ENCODE measurements at places on chromosomes 7 and 10.

- DNase-seq, result no peak
- no peak overlapping the region for H3K4me3 ChIP-seq
- no peaks in the 10 kb centered on the region for H3K27me3 ChIP-seq
- peaks cover 21% of the 10 kb centered on the region for H3K4me1 ChIP-seq
Observed at GRCh38 chr7:125423458-125424155, 494.0 kb upstream of the POT1 start.

GRCh38 chr10:117418121-117418520 lies 42.9 kb upstream of the PDZD8 start:
- no peaks in the 10 kb centered on the region for H3K36me3 ChIP-seq
- no peak for DNase-seq
- no peak overlapping the region for H3K4me3 ChIP-seq
- H3K27ac ChIP-seq, result no peak overlapping the region

DNA sequence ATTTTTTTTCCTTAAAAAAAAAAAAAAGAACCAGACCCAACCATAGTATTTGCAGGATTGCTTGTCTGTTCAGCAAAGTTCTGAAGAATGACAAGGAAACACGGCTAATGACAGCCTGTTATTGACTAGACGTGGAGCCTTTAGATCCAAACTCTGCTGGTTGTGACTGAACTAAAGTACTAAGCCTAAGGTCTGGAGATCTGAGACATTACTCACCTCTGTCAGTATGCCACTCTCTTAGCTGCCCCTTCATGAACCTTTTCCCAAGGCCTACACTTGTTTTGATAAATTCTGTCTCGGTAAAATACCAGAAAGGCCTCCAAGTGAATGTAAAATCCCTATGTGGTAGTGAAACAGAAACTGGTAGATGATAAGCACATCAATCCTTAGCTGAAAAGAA lies 101.0 kb downstream of the CABCOCO1 start:
- H3K27me3 ChIP-seq, result no peaks in the 10 kb centered on the region
- peaks cover 10% of the 10 kb centered on the region for H3K4me1 ChIP-seq
- H3K36me3 ChIP-seq, result no peaks in the 10 kb centered on the region
- no peak overlapping the region for H3K27ac ChIP-seq
- no peak overlapping the region for H3K4me3 ChIP-seq

DNA sequence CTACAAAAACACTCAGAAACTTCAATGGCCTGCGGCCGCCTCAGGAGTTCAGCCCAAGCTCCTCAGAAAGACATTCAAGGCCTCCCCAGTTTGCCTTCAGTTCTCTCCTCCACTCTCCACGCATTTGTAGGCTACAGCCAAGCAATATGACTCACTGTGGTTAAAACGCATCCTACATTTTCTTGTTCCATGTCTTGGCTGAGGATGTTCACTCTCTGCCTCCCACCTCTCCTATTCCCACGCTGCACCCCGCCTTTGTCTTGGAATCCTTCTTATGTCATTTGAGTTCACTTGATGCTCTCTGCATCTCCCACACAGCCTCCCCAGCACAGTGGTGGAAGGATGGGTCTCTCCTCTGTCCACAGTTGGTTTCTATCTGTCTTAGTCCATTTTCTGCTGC lies 184.8 kb downstream of the NPSR1 start:
- no peaks in the 10 kb centered on the region for H3K4me1 ChIP-seq
- H3K4me3 ChIP-seq, result no peak overlapping the region
- no peaks in the 10 kb centered on the region for H3K36me3 ChIP-seq
- H3K27ac ChIP-seq, result no peak overlapping the region

- H3K27ac ChIP-seq, result no peak overlapping the region
- no peaks in the 10 kb centered on the region for H3K36me3 ChIP-seq
- H3K27me3 ChIP-seq, result no peaks in the 10 kb centered on the region
- H3K4me3 ChIP-seq, result no peak overlapping the region
Observed at GRCh38 chr10:112332509-112333228, 41.2 kb upstream of the ACSL5 start.

DNA sequence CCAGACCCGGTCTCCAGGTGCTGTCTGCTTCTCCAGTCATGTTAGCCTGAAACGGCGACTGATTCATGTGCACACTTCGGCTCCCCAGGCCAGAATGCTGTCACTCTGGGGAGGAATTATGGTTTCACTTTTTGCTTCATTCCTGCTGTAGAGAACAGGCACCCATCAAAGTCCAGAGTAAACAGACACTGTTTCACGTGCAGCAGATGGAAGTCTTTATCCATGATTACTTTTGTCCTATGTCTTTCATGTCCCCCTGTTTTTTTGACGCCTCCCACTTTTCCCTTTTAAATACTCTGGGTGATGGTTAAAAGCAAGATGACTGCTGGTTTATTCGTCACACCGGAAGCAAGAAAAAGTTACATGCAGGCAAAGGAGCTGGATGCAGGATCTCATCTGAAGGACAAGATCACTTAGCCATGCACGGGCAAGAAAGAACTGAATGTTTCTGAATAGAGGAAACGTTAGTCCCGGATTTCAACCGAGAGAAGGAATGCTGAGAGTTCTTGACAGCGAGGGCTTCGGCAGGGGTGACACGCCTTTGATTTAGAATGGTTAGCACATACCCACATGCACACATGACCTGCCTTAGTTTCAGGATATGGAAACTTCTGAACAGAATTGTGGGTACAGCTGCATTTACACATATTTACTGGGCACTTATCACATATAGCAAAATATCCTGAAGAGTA lies 250.0 kb upstream of the KLF6 start:
- H3K36me3 ChIP-seq, result no peaks in the 10 kb centered on the region
- no peaks in the 10 kb centered on the region for H3K27me3 ChIP-seq
- no peaks in the 10 kb centered on the region for H3K4me1 ChIP-seq
- DNase-seq, result no peak
- H3K27ac ChIP-seq, result no peak overlapping the region

GRCh38 chr7:101302641-101303101 lies 18.9 kb downstream of the IFT22 start:
- no peaks in the 10 kb centered on the region for H3K4me1 ChIP-seq
- H3K27ac ChIP-seq, result no peak overlapping the region
- no peak overlapping the region for H3K4me3 ChIP-seq
- DNase-seq, result no peak

GRCh38 chr7:36283181-36283580 lies 106.5 kb upstream of the ANLN start:
- peaks cover 16% of the 10 kb centered on the region for H3K4me1 ChIP-seq
- no peak for DNase-seq
- no peaks in the 10 kb centered on the region for H3K27me3 ChIP-seq
- no peak overlapping the region for H3K27ac ChIP-seq
- H3K4me3 ChIP-seq, result no peak overlapping the region

DNA sequence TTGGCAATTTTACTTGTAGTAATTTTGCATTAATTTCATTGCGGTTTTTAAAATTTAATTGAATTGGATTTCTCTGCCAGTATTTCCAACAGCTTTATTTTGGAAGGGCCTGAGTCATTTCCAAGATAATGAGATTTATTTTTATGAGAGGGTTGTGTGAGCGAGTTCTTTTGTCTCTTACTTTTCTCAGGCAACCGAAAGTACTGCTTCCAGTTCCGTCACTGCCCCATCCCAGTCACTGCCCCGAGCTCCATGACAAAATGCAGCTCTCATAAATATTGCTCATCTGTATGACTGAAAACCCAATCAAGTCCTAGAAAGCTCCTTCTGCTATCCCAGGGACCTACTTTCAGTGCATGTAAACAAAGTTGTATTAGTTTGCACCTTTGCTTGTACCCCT lies 468.4 kb upstream of the SEMA3D start:
- H3K36me3 ChIP-seq, result no peaks in the 10 kb centered on the region
- H3K27ac ChIP-seq, result no peak overlapping the region
- no peak for DNase-seq
- no peaks in the 10 kb centered on the region for H3K27me3 ChIP-seq
- no peaks in the 10 kb centered on the region for H3K4me1 ChIP-seq

GRCh38 chr7:935874-936385 lies 18.6 kb downstream of the ADAP1 start:
- no peaks in the 10 kb centered on the region for H3K36me3 ChIP-seq
- no peaks in the 10 kb centered on the region for H3K4me1 ChIP-seq
- no peak overlapping the region for H3K4me3 ChIP-seq
- H3K27ac ChIP-seq, result no peak overlapping the region
- peak; percentile 53 for DNase-seq
